ENCODE measurements at places on chromosomes 2 and 18.

DNA sequence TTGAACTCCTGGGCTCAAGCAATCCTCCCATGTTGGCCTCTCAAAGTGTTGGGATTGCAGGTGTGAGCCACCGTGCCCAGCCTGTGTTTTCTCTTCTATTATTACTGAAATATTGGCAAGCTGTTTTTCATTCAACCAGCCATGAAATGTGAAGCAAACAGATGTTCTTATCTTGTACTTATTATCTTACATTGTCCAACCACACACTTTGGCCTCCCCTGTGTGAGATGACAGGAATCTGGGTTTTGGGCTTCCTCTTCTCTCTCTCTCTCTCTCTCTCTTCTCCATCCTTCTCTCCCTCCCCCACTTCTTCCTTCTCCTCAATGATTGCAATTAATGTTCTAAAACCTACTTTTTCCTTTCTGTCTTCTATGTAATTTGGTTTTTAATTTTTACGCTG, 33.1 kb downstream of the RAMP1 start:
- no peak for DNase-seq

GRCh38 chr2:101408925-101409324, 21.6 kb upstream of the CREG2 start:
- DNase-seq = no peak

DNA sequence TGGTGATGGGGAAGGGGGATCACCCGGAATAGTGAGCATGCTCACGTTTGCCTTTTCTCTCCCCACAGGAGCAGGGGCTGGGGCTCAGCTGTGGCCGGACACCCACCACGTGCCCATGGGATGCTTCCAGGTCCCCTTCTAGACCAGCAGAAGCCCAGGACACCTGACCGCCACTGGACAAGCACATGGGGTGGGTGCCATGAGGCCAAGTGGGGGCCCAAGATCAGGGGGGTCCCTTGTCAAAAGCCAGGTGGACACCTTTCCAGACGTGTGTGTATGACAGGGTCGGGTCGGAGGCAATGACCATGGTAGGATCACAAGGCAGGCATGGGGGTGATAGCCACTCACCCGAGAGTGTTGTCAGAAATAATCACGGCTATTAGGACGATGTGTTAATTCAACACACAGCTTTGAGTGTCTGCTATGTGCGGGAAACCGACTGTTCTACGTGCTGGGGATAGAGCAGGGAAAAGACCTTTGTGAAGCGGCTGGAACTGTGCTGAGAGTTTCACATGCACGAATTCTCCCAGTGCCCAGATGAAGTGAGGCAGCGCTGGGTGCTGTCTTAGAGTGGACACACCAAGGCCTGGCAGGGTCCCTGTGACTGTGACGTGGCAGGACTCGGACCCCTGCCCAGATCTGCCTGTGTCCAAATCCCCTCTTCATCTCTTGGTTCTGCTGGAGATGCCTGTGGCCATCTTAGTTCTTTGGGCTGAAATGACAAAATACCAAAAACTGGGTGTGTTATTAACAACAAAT, 244.7 kb downstream of the NDUFA10 start:
- DNase-seq = no peak

DNA sequence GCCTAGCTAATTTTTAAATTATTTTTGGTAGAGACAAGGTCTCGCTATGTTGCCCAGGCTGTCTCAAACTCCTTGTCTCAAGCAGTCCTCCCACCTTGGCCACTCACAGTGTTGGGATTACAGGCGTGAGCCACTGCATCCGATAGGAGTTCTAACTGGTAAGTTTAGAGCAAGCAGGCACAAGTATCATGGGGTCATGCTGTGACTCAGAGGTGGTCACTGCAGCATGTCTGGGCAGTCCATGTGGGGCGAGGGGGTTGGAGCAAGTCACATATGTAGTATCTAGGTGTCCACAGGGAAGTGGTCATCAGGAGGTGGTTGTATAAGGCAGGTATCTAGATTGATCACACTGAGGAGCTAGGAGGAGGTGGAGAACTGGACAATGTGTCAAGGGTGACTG, 22.7 kb upstream of the STARD7 start:
- no peak for DNase-seq

DNA sequence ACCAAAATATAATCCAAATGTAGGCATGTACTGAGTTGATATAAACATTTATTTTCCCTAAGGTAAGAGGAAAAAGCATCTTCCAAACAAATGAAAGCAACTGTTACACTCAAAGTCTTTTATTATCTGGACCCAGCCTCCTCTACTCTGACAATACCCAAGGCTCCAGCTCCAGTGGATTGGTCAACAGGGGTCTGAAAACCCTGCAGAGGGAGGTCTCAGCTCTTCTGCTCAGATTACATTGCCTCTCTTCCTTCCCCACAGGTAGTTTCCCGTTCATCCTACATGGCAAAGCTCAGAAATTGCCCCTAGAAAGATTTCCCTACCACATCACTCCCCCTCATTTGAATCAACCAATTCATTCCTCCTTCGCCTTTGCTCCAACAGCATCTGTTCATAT, 457.0 kb downstream of the METTL4 start:
- DNase-seq = no peak

DNA sequence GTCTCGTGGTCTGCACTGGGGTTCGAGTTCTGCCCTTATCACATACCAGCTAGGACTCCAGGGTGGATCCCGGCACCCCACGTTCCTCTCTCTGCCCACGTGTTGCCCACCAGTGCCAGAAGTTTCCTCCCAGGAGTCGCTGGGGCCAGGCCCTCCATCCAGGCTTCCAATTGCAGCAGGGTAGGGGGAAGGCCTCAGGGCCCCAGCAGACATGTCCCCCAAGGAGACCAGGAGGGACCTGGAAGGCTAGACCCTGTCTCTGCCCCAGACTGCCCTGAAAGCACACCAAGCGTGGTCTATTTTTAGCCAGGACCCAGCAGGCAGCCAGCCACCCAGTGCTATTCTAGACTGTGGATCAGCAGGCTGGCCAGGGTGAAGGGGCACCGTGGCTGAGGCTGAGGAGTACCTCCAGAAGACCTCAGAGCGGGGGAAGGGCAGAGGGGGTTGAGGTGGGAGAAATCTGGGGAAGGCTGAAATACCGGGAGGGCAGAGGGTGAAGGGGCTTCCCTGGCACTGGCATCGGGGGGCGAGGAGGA, 18.8 kb upstream of the TNS1 start:
- DNase-seq = no peak

GRCh38 chr2:188440849-188441248, 149.2 kb downstream of the GULP1 start:
- no peak for DNase-seq

- DNase-seq = no peak
Measured at GRCh38 chr18:66632756-66633155, 28.9 kb upstream of the CDH19 start.

GRCh38 chr18:8893628-8894231, 188.4 kb downstream of the MTCL1 start:
- DNase-seq = no peak

DNA sequence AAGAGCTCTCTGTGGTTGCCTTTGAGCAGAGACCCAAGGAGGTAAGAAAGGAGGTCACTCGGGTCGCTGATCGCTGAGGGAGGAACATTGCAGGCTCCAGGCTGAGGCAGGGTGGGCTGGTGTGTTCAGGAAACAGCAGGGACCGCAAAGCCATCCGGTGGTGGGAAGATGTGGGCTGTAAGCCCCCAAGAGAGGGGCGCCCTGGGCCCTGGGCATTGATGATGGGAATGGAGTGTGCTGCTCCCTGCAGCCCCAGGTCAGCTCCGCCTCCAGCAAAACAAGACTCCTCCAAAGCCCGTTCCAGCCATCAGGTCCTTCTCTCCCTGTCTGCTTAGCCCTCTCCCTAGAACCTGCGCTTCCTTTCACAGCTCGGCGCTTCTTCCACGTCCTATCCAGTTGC, 229.7 kb downstream of the KLHL29 start:
- no peak for DNase-seq

DNA sequence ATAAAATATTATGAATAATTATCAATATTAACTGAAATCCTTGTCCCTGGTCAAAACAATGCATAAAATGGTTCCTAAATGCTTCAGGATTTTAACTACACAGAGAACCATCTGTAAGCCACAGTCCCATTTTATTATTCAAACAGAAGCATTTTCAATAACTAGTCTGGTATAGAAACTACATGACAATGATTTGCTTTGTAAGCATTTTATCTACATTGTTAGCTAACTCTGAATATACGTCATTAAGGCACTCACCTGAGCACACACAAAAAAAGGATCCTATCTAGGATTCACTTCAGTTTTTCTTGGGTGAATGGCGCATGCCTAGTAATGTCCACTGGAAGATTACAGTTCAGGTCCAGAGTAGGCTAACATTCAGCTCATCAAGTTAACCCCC, 22.8 kb downstream of the EPB41L3 start:
- no peak for DNase-seq

GRCh38 chr2:9897331-9897737, 54.1 kb downstream of the TAF1B start:
- DNase-seq = peak; percentile 82

DNA sequence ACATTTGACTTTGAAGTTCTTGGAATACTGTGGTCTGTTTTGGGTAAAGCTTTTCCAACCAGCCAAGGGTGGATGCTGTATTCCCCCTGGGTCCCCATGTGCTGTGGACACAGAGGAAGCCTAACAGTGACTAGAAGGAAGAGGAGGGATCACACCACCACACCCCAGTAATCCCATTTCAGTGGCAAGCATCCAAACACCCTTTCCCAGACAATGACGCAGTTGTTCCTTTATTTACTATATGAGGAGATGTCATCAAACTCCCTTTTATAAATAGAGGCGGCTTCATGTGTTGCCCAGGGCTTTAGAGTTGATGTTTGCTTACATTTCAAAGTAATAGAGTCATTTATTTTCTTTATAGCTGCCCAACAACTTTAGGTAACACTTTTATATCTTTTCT, 959.4 kb upstream of the GYPC start:
- DNase-seq = no peak

- no peak for DNase-seq
Measured at GRCh38 chr2:157995117-157995516, 106.6 kb upstream of the UPP2 start.

DNA sequence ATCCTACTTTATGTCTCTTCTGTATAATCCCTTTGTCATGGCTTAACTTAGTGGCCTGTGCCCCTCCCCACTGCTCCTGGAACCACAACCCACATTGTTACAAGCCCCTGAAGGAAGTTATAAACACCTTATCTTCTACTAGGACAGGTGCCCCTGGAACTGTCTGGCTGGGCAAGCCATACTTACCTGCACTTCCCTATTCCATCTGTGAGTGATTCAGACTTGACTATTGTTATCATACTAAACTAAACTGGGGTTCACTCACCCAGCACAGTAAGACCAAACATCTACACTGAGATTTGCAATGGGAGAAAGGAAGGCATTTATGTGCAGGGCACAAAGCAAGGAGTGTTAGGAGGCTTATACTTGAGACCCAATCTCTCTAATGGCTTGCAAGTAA, 3.7 kb upstream of the UGT1A6 start:
- no peak for DNase-seq

DNA sequence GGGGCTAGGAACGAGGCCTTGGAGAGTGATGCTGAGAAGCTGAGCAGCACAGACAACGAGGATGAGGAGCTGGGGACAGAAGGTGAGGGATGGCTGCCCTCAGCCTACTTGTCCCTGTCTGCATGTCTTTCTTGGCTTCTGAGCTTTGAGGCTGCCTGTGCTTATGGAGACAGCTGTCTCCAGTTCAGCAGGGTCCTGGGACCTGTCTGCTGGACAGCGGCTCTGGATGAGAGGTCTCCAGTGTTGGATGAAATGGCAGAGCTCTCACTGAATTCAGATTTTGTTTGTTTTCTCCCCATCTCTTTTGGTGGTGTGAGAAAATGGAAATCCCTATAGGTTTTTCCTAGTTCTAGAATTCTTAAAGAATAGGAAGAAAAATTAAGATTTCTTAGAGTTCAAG, 54.8 kb downstream of the NTSR2 start:
- DNase-seq = no peak

GRCh38 chr2:65067806-65068553, 11.8 kb downstream of the CEP68 start:
- no peak for DNase-seq

DNA sequence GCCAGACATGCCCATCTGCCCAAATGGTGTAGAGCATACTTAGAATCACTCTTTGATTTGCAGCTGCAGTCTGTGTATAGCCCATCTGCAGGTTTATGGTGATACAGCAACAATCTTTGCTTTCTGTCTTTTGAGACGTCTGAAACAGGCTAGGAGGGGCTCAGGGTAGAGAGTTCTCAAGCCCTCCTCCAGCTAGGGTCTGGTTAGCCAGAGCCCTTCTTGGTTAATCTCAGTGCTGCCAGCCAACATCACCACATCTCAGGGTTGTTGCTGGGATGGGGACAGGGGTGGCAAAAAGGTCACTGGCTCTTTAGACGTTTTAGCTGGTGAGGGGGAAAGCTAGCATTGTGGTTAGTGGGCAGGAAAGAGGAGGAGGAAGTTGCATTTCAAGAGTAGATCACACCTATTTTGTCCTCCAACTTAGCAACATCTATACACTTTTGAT, 136.6 kb upstream of the ACAA2 start:
- DNase-seq = no peak

GRCh38 chr2:46119453-46119852, 177.8 kb upstream of the EPAS1 start:
- peak; percentile 61 for DNase-seq

DNA sequence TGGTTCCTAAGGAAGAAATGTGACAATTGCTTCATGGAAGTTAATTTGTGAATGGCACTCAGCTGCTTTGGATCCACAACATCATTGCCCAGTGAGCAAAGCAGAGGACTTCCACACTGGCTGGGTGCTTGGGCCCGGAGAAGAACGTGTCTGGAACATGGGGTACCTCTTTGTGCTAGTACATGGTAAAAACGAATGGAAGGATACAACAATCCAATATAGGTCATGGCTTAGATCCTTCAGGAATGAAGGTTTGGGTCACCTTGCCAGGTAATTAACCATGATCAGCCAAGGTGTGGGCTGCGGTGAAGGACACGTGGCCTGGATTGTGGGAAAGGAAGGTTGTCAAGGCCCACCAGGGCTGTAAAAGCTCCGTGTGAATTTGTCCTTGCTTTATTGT, 245.9 kb upstream of the HS6ST1 start:
- DNase-seq = no peak

GRCh38 chr2:180006781-180007579, at the start of gene CWC22:
Gene CWC22, minus strand, starts transcription at chr2:180007297. Its CDS starts 13,956 bp downstream, at chr2:179993341.
- DNase-seq = peak; percentile 71

DNA sequence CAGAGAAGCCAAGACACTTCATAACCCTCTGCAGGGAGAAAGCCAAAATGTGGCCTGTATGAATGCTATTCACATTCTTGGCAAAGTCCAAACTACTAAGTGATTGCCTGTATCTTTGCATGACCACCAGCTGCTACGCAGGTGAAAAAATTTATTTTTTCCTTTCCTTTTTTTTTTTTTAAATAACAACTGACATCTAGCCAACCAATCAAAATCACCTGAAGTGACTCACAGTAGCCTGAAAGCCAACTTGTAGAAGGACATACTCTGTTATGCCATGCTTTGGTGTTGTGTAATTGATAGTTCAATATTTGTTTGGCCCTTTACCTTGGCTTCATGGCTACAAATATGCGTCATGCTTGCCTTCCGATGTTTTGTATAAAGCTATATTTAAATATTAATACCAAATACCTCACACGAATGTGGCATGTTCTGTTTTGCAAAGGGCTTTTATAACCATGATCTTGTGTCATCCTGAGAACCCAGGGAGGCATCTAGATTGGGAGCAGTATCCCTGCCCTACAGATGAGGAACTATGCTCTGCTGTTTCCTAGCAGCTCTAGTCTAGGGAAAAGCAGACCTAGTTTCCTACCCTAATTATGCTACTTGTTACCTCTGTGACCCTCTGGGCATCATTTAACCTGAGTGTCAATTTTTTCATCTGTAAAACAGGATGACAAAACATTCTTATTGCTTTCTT, 102.1 kb downstream of the MYOM1 start:
- DNase-seq = no peak

Data from AG09309 (cell line).